Right renal pelvis (tissue), 4 donors: ENCODE measurements at places on chromosomes 6 and 20.

DNA sequence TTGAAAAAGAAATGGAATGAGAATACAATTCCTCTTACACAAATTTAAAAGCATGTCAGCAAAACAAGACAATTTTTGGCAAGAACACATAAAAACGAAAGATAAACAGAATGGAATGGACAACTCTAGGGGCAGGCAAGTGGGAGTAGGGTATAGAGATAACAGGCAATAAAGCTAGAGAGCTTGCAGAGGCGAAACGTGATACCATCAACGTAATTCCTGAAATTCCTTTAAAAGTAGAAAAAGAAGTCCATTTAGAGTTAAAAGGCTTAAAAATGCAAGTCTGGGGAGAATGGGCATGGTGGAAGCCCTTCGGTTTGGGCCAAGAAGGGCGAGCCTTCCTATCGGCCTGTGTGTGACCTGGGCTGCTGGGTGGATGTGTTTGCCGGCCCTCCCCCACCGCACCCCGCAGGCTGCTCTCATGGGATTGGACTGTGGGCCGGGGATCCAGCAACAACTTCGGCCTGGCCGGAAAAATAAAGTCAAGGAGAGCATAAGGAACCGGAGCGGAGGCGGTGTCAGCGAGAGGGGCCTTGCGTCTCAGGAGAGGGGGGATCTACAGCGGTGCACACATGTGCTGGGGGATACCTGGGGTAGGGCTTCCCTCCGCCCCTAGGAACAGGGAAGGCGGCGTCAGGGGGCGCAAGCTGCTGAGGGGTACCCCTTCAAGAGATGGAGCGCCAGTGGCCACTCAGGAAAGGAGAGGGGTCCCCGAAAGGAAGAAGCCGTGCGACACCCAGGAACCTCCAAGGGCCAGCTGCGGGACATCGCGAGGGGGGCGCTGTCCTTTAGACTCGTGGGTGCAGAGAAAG, 4.1 kb downstream of the TMEM239 start:
- DNase-seq, result no peak

DNA sequence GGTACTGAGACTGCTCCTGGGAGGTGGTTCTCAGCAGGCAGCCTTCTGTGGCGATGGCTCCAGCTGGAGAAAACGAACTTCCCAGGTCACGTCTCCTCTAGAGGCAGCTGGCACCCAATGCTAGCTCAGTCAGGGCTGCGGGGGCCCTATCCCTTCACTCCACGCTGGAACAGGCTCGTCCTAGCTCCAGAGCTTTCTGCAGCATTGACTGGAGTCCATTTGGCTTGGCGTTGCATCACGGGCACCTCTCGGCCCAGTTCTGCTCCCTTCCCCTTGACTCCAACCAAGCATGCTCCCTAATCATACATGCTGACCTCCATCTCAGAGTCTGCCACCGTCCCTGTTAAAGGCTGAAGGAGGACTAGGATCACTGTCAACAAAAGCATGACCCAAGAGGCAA, 5.9 kb upstream of the IRF4 start:
- no peak for DNase-seq

- DNase-seq, result no peak
Measured at GRCh38 chr6:111606620-111607115, 990 bp upstream of the TRAF3IP2 start.

GRCh38 chr20:43752051-43752360, 25.2 kb upstream of the GTSF1L start:
- DNase-seq, result no peak

- no peak for DNase-seq
Measured at GRCh38 chr20:3404402-3404801, 3.1 kb downstream of the DNAAF9 start.

- DNase-seq, result no peak
Measured at GRCh38 chr6:93124006-93124632, 295.2 kb downstream of the EPHA7 start.

GRCh38 chr6:43933148-43933885, 163.3 kb downstream of the VEGFA start:
- peak; percentile 54 for DNase-seq

DNA sequence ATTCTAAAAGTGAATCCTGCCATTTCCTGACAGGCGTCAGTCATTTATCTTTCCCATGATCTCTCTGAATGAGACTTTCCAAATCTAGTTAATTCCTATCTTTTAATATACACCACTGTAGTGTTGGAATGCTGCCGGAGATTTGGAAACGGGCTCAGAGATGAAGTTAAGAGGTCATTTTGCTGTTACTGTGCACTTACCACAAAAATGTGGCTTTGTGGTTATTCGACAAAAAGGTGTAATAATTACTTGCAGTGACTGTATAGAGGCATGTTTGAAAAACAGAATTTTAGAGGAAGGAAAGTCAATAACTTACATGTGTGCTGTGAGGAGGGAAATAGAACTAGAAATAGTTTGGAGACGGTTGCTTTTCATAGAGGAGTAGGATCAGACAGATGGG, 460.2 kb upstream of the BTBD3 start:
- no peak for DNase-seq

- no peak for DNase-seq
Measured at GRCh38 chr20:18101125-18101810, 36.4 kb upstream of the KAT14 start.

- DNase-seq, result no peak
Measured at GRCh38 chr20:2872459-2873009, 747 bp upstream of the PTPRA start.

- no peak for DNase-seq
Measured at GRCh38 chr6:131937226-131937625, 13.9 kb downstream of the CCN2 start.

DNA sequence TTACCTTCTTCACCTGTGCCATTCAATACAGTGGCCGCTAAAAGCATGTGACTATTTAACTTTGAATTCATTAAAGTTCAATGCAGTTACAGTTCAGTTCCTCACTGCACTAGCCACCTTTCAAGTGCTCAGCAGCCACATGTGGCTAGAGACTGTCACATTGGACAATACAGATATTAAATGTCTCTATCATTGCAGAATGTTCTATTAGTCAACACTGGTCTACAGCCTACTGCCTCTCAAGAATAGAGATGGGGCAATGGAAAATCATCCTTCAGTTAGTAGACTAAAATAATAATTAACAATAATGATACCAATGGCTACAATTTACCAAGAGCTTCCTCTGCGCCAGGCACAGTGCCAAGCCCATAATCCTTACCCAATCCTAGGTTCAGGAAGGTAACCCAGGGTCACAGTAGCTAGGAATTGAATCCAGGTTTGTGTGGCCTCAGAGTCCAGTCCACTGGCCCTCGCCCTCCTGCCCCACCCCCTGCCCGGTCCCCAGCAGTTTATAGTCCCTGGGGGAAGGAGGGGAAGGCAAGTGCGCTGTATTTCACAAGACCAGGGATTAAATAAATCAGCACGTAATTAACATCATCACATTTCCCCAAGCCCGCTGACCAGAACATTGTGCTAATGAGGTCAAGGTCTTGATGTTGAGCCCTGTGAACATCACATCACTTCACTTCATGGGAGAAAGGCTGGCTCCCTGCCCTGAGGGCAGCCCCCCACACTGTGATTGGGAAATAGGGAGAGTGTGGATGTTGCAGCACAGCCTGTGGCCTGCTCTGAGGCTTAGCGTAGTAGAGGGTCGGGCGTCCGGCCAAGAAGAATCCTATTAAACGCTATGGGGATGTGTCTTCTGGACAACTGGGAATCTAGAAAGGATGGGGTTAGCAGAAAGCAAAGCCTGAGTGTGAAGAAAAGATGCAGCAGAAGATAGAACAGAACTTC, 147.2 kb downstream of the VEGFA start:
- DNase-seq, result no peak

GRCh38 chr6:21263531-21264287, 329.8 kb upstream of the SOX4 start:
- DNase-seq, result no peak

DNA sequence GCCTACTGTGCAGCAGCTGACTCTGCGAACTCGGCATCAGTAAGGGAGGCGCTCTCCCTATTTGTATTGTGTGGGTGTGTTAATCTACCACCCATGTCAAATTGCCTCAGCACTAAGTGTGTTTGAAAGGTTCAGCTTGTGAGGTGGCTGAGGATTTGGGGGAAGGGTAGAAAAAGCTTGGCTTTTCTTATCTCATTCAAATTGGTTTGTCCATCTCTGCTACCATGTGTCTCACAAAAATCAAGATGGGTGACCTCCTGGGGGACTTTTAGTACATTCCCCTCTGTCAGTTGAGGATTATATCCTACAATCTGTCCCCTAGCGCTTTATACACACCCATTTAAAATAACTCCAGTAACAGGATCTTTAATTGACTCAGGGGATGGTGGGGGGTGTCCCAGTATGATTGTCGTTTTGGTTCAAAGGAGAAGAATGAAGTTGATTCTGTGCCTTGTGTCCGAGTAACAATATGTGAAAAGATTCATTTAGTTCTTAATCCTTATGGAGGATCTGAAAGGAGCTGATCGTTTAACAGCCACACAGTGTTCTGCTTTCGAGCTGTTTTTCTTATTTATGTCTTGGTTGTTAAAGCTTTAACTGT, 609.6 kb downstream of the PKHD1 start:
- DNase-seq, result no peak

DNA sequence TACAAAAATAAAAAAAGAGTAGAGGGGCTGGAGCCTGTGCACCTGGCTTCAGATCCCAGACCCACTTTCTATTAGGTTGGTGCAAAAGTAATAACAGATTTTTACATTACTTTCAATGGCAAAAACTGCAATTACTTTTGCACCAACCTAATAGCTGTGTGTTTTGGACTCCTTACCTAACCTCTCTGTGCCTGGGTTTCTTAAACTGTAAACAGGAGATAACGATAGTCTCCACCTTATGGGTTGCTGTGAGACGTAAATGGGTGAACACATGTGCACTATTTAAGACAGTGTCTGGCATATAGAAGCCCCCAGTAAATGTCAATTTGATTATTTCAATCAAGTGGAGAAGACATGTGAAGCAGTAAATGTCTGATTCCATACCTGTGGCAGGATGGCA, 89.7 kb downstream of the TFAP2C start:
- DNase-seq, result no peak

DNA sequence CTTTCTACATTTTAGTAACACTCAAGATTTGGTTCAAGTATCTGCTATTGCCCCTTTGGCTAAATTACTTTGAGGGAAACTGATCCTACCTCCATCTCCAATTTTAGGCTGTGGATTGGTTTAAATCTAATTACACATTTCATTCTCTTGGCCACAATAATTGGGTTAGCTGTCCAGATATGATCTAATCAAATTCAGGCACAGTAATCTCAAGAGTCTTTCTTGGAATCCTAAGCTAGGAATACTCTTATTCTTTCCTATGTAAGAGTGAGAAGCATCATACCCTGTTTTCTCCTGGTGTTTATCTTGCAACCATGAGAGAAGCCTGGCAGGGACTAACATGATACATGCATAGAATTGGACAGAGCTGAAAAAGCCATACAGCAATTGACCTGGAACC, 300.4 kb upstream of the MARCKS start:
- DNase-seq, result no peak

- no peak for DNase-seq
Measured at GRCh38 chr6:6709106-6709505, 120.6 kb downstream of the LY86 start.

GRCh38 chr20:19129306-19129705, 83.1 kb upstream of the SLC24A3 start:
- no peak for DNase-seq

DNA sequence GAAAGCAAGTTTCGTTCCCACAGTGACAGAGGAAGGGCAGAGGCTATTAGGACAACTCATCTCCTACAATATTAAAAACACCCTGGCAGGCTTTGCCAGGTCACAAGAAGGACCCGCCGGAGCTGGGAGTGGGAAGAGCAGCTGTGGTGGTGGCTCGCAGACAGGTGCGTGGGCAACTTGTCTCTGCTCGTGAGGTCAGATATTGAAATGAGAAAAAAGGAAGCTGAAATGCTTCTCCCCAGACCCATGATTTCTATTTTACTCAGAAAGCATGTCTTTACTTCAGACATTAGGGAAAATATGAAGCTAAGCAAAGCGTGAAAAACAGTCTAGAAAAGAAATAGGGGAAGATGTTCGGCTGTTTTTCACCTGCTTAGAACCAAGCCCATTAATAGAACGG, 166.3 kb upstream of the EEF1E1 start:
- no peak for DNase-seq

- no peak for DNase-seq
Measured at GRCh38 chr20:18705490-18705889, 108.1 kb upstream of the SCP2D1 start.

- DNase-seq, result no peak
Measured at GRCh38 chr20:20744170-20744725, 31.8 kb upstream of the RALGAPA2 start.

DNA sequence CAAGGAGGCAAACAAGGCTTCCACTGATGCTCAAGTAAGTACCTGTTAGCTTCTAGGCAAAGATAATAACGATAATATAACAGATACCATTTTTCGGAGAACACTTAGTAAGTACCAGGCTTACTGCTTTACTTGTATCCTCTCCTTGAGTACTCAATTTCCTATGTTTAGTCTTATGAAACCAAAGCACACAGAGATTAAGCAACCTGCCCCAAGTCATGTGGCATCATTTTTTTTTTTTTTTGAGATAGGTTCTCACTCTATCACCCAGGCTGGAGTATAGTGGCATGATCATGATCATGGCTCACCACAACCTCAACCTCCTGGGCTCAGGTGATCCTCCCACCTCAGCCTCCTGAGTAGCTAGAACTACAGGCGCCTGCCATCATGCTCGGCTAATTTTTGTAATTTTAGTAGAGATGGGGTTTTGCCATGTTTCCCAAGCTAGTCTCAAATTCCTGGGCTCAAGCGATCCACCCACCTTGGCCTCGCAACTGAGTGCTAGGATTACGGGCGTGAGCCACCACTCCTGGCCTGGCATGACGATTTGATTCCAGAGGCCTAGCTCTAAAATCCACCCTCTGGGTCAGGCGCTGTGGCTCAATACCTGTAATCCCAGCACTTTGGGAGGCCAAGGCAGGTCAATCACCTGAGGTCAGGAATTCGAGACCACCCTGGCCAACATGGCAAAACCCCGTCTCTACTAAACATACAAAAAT, 14.0 kb downstream of the SPAG4 start:
- DNase-seq, result no peak

DNA sequence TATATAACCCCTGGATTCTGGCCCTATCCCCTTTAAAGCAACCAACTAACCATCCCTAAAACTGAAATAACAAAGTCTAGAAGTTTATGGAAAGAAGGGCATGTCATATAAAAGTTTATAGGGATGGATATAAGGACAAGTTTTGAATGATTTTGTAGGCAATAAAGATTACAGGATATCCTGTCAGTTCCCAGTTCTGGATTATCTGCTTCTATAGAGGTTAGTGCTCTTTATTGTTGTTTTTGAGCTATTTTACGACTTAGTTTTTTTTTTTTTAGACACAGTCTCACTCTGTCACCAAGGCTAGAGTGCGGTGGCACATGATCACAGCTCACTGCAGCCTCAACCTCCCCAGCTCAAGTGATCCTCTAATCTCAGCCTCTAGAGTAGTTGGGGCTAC, 48.3 kb downstream of the ZFP64 start:
- DNase-seq, result no peak
